ENCODE measurements at places on chromosomes 4 and X. TPM values are rescaled to one million over a fixed set of nuclear protein-coding genes. Genes with fewer than 3 reads are reported as not detected.

WDR17 gene
- total RNA-seq, result 0.42 TPM

DGAT2L6 gene
- not detected for total RNA-seq

- H3K4me1 ChIP-seq, result no peaks in the 10 kb centered on the region
- H3K27ac ChIP-seq, result no peak overlapping the region
- H3K4me3 ChIP-seq, result no peak overlapping the region
- peak; percentile 78 for DNase-seq
- H3K27me3 ChIP-seq, result no peaks in the 10 kb centered on the region
Measured at GRCh38 chr4:101730291-101731117, 60.0 kb upstream of the BANK1 start.

DNA sequence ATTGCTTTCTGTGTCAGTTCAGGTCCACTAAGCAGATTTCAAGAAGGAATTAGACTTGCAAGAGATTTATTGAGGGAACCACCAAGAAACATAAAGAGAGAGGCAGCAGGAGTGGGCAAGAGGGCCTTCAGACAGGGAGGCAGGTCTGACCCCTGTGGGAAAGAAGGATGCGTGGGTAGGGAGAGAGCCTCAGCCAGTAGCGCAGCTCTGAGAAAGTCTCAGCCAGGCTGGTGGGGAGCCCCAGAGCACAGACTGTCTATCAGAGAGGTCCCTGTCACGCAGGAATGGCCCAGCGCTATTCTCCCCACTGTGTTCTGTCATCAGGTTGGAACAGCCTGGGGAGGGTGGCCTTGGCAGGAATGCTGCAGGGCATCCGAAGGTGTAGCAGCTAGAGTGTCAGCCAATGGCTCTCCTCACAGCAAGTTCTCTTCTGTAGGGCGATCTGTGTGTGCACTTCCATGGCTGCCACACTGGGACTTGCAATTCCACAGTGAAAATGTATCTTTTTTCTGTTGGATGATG is 48.0 kb downstream of the OTC start:
- no peak overlapping the region for H3K27ac ChIP-seq
- H3K4me3 ChIP-seq, result no peak overlapping the region

FSTL5 gene
- total RNA-seq, result 1.6 TPM

DNA sequence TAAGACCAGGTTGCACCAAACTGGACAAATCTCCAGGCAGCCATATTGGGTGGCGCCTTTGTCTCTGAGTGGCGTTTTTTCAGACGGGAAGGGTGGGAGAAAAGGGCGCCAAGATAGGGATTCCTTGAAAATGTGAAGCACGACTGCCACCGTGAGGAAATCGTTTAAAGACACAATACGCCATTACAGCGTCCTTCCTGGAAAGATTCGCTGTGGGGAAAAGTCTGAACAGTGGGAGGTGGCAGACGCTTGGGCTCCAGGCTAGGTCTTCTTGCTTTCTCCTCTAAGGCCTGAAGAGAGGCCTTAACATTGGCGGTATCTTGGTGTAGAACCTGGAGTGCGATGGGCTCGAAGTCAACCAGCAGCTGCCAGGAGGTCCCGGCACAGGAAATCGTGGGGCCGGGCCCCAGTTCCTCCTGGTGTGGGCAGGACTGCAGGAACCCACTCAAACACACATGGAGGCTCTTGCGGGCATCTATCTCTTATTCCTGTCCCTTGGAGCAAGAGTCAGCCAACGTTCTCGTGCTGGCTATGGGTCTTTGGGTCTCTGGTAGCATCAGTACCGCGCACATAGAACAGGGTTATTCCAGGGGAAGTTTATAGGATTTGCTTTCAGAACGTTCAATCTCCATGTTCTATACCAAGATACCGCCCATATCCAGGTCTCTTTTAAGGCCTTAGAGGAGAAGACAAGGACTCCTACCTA is 208.8 kb downstream of the OR13H1 start:
- no peak for DNase-seq
- no peaks in the 10 kb centered on the region for H3K36me3 ChIP-seq
- H3K4me3 ChIP-seq, result no peak overlapping the region
- H3K27me3 ChIP-seq, result no peaks in the 10 kb centered on the region

HHIP gene
- total RNA-seq, result 971 TPM

All from endothelial cell of umbilical vein (primary cell).